ENCODE measurements at places on chromosomes 4 and X. TPM values are rescaled to one million over a fixed set of nuclear protein-coding genes. Genes with fewer than 3 reads are reported as not detected.

- DNase-seq: no peak
These were observed 238.6 kb downstream of the MID1IP1 start for GRCh38 chrX:39039890-39040289.

GRCh38 chrX:129115104-129115503 is 408.2 kb downstream of the SMARCA1 start:
- DNase-seq: peak; percentile 8

GRCh38 chrX:152904151-152905080 is 6.5 kb downstream of the ZNF185 start:
- peak; percentile 77 for DNase-seq

GRCh38 chrX:55767100-55767499 is 49.6 kb downstream of the RRAGB start:
- DNase-seq: peak; percentile 31

DNA sequence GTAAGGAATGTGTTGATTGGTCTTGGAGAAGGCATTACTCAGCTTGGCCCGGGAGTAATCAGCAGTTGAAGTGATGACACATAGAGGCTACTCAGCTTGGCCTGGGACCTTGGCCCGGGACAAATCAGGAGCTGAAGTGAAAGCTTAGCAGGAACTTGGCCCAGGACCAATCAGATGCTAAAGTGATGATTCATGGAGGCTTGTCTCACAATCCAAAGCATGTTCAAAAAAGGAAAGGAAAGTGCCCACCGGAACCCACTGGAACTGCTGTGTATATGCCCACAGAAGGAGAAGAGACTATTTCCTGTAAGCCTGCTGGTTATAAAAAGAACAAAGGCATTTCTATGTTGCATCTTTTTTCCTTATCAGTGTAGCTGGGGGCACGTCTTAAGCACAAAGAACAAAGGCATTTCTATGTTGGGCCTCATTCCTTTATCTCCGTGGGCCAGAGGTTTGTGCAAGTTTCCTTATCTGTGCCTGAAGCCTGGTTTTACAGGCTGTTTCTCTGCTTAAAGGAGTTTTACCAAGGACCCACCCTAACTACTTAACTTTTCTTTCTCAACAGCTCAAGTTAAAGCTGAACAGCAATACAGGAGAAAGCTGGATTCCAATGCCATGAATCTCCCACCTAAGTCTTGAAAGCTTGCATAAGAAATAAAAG is 1176.7 kb downstream of the NLGN4X start:
- no peak for DNase-seq

DNA sequence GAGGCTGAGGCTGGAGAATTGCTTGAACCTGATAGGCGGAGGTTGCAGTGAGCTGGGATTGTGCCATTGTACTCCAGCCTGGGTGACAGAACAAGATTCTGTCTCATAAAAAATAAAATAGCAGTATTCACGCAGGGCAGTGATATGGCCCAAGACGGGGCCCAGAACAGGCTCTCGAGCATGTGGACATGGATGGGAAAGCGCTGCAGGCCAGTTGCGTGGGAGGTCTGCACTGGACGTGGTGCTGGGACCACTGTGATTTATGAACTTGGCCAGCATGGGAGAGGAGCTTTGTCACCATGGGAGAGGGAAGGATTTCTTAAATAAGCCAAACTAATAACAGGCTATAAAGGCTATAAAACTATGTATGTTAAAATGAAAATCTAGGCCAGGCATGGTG is 51.6 kb downstream of the NSD2 start:
- DNase-seq: no peak

DNA sequence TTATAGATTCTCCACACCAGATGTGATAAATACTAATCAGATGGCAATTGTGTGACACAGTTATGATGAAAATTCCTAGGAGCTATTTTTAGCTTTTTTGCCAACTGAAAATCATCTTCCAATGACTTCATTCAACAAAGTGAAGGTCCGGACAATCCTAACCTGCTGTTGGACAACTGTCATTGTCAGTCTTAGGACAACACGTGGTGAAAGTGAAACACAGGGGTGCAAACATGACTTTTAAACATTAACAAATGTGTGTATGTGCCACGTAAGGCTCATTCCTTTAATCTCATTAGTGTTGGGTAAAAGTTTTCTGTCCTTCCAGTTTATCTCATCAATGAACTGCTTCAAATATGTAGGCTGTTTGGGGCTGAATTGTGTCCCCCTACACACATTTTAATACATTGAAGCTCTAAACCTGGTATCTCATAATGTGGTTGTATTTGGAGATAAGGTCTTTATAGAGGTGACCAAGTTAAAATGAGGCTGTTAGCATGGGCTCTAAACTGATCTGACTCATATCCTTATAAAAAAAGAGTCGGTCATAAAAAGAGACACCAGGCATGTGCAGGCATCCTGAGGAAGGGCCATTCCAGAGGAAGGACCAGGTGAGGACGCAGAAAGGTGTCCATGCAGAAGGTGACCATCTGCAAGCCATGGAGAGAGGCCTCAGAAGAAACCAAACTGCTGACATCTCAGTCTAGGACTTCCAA is 41.2 kb upstream of the SMAD1 start:
- DNase-seq: no peak

DNA sequence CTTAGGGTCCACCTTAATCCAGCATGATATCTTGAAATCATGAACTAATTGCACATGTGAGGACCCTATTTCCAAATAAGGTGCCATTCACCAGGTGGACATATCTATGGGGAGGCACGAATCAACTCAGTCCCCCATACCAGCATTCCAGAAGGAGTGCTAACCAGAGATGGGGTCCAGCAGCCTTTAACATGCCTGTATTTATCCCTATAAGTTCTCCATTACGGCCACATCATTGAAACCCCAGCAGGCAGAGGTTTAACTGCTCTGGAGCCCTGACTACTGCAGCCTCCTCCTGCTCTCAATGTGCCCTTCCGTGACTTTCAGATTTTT is 3.2 kb upstream of the ASMTL start:
- no peak for DNase-seq

DNA sequence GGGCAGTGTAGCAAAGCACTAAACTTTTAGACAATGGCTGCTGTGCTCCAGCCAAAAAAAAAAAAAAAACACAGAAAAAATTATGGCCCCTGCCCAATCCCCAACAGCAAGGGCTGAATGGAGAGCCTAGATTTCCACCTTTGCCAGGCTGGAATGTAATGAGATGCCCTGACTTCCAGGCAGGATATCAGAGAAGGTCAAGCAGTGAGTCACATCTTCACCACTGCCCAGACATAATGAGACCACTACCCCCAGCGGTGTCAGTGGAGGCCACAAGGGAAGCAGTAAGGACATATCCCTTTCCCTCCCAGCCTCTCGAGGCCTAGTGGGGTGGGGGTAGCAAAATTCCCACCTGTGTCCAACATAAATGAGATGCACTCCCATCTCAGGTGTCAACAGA is 216.3 kb upstream of the LEF1 start:
- no peak for DNase-seq

GRCh38 chr4:6898763-6899162 is 10.9 kb upstream of the TBC1D14 start:
- no peak for DNase-seq

GRCh38 chr4:186137196-186137794 is 32.8 kb downstream of the FAM149A start:
- peak; percentile 27 for DNase-seq

GRCh38 chr4:55397520-55398321 is 2.0 kb downstream of the TMEM165 start:
- DNase-seq: peak; percentile 90

DNA sequence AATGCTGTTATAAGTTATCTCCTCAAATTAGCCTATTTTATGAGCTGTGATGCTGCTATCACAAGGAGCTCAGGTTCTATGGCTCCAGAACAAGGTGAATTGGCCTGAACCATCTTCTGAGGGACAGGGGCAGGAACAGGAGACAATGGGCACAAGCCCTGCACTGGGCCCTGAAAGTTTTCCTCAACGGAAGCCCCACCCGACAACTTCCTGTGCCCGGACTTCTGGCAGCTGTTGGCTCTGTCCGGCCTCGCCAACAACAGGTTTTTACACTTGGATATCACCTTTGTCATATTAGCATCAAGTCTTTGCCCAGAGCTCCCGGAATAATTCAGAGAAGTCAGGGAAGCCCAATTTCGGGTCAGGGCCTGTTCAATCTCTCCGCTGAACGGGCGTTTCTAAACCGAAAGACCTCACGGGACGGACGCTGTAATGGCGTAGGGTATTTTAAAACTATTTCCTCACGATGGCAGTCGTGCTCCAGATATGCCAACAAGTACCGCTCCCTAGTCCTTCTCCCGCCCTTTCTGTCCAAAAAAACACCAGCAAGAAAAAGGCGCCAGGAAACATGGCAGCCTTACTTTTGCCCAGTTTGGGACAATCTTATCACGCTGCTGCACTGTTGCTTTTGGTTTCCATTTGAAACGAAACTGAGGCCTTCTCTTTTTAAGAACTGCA is 201.0 kb upstream of the STK26 start:
- peak; percentile 85 for DNase-seq

DNA sequence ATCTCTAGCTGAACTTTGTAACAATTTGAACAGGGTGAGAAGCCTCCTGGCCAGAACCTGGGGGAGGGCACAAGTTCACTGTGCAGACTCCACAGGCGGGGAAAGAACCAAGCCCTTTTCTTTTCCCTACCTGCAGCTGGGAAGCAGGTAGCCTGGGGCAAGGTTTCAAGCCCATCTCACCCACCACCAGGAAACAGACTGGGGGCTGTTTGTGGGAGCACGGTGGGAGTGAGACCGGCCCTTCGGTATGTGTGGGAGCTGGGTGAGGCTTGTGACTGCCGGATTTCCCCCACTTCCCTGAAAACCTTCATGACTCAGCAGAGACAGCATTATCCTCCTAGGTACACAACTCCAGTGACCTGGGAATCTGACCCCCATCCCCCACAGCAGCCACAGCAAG is 211.7 kb downstream of the ZNF674 start:
- no peak for DNase-seq

DNA sequence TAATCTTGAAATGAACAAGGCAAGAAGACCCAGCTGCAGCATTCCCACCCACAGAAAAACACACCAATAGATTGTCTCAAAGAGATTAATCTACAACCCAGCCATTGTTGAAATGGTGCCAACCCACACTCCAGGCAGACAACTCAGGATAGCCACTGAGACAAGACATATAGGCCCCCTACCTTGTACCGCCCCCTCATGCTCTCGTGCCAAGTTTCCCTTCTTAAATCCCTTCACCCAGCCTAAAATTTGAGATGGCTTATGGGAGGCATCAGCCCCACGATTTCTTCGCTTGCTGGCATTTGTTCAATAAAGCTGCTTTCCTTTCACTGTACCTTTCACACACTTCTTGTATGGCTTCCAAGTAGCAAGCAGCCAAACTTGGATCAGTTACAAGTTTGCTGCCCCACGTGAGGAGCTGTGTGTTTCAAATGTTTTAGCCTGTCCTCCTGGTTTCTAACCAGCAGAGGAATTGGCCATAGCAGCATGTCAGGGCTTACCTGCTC is 1754.1 kb downstream of the C4orf33 start:
- no peak for DNase-seq

GRCh38 chr4:90084967-90085295 is 42.3 kb upstream of the CCSER1 start:
- DNase-seq: no peak

DNA sequence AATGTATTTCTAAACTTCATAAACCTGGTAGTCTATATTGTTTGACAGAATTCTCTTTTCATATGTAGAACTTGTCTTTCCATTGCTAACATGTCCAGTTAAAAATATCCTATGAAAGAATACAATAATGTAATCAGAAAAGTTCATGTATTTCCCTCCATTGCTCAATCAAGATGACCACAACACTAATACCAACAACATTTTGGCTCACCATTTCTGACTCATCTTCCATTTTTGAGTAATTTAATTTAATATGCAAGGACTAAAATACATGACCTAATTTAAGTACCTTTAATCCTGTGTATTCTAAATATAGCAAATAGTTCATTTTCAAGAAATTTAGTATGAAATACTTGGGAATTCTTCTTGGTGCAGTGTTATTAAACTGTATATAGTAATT is 239.5 kb upstream of the GPC4 start:
- DNase-seq: peak; percentile 19

DNA sequence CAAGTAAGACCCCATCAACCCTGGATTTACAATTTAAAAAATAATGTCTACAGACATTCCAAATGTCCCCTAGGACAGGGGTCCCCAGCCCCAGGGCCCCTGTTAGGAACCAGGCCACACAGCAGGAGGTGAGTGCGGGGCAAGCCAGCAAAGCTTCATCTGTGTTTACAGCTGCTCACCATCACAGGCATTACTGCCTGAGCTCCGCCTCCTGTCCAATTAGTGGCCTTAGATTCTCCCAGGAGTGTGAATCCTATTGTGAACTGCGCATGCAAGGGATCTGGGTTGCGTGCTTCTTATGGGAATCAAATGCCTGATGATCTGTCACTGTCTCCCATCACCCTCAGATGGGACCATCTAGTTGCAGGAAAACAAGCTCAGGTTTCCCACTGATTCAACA is 146.1 kb downstream of the ATP10D start:
- no peak for DNase-seq

The KIT gene
- 6.9 TPM for total RNA-seq

The SSX4 gene
- total RNA-seq: not detected

The DCK gene
- total RNA-seq: 7.0 TPM

The ABLIM2 gene
- total RNA-seq: under 0.01 TPM

The HSFX4 gene
- not detected for total RNA-seq

The PLK4 gene
- 15.1 TPM for total RNA-seq

The POF1B gene
- not detected for total RNA-seq

The USP17L17 gene
- not detected for total RNA-seq

The HHIP gene
- 8.6 TPM for total RNA-seq

The UGT2B7 gene
- total RNA-seq: not detected

The OPN1MW gene
- not detected for total RNA-seq

The ZMYM3 gene
- total RNA-seq: 8.3 TPM

The RBM46 gene
- total RNA-seq: not detected

The FRMD7 gene
- total RNA-seq: not detected
